NCI-H2029 (cell line): ENCODE measurements at places on chromosomes 7 and 10.

DNA sequence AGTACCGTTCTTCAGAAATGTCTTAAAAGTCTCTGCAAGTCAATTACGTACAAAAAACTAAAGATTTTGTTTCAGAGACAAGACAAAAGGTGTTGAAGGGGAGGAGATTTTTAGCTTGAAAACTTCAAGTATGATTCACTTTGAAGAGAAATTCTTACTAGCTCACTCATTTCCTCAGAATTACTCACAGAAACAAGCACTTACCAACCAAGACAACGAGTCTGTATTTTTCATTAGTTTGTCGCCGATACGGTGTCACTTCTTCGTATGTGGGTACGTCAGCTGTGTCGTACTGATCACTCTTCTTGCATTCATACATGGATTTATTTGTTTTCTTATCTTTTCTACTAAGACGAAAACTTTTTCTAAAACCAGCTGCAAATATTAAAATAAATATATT is 90.6 kb upstream of the ODAD2 start:
- no peak for DNase-seq

DNA sequence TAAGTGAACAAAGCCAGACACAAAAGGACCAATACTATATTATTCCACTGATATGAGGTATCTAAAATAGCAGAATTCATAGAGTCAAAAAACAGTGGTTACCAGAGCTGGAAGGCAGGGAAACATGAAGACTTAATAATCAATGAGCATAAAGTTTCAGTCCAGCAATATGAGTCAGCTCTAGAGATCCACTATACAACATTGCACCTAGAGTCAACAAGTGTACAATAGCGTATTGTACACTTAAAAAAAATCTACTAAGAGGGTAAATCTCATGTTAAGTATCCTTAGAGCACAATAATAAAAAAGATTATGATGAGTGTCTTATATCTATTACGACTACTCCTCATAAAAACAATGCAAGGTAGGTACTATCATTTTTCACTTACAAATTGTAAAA is 36.1 kb downstream of the C10orf90 start:
- DNase-seq, result no peak

- no peak for DNase-seq
Measured at GRCh38 chr10:16653224-16653623, 131.5 kb upstream of the C1QL3 start.

DNA sequence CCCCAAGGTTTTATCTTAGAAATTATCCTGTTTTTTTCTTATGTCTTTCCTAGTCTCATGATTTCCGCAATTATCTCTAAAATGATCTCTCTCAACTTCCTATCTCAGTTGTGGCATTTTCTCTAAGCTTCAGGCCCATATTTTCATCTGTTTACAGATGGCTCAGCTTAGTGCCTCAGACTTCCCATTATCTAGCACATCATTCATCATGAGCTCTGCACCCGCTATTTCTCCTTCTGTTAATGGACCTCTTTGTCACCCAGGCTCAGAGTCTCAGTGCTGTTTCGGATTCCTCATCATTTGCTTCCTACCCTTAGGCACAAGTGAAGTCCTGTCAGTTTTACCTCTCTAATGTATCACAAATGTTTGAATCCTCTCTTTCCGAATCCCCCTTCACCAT is 84.1 kb downstream of the BMPR1A start:
- no peak for DNase-seq

- DNase-seq, result no peak
Measured at GRCh38 chr10:128863823-128864405, 603.1 kb upstream of the MGMT start.

- DNase-seq, result no peak
Measured at GRCh38 chr7:32037650-32038198, 32.5 kb downstream of the PDE1C start.

GRCh38 chr7:75638594-75639070 is 100.1 kb downstream of the HIP1 start:
- DNase-seq, result no peak
